ENCODE measurements at places on chromosomes 13 and 19.

GRCh38 chr13:96967248-96967745 lies 27.0 kb downstream of the OXGR1 start:
- DNase-seq, result no peak

- DNase-seq, result no peak
Observed at GRCh38 chr19:18649371-18650020, 12.7 kb downstream of the KLHL26 start.

- DNase-seq, result no peak
Observed at GRCh38 chr19:49951806-49952478, 9.0 kb downstream of the SIGLEC11 start.

- peak; percentile 62 for DNase-seq
Observed at GRCh38 chr13:27406178-27406939, 18.1 kb upstream of the GTF3A start.
